HFFc6 (cell line): ENCODE measurements at places on chromosomes 16 and 17. TPM values are rescaled to one million over a fixed set of nuclear protein-coding genes. Genes with fewer than 3 reads are reported as not detected.

The PRSS27 gene
- total RNA-seq = 0.31 and 0.42 TPM in 2 replicates

- DNase-seq = no peak
Measured at GRCh38 chr17:43068570-43069367, 43.7 kb downstream of the RND2 start.

- DNase-seq = no peak
Measured at GRCh38 chr17:77147357-77147801, 6.6 kb downstream of the SEC14L1 start.

The DNAH3 gene
- not detected in 2 replicates for total RNA-seq

GRCh38 chr17:28018439-28019070 is 23.9 kb upstream of the NLK start:
- DNase-seq = peak; percentile 31

The PIGL gene
- total RNA-seq = 12.7 to 14.8 TPM (median 13.1 TPM) in 3 replicates

DNA sequence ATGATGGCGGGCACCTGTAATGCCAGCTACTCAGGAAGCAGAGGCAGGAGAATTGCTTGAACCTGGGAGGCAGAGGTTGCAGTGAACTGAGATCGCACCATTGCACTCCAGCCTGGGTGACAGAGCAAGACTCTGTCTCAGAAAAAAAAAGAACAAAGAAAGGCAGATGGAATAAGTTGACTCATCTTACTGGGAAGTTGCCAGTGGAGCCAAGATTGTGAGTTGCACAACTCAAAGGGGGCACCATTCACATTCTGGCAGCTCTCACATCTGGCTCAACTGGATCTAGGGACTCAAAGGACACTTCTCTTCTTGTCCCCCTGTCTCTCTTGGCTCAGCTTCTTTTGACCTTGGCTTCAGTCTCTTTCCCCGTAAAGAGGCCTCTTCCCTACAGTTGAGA is 53.7 kb upstream of the ETV4 start:
- peak; percentile 73 for DNase-seq

- no peak for DNase-seq
Measured at GRCh38 chr17:63402431-63403212, 43.5 kb downstream of the CYB561 start.

GRCh38 chr17:68589086-68589485 is 12.1 kb downstream of the FAM20A start:
- DNase-seq = no peak

DNA sequence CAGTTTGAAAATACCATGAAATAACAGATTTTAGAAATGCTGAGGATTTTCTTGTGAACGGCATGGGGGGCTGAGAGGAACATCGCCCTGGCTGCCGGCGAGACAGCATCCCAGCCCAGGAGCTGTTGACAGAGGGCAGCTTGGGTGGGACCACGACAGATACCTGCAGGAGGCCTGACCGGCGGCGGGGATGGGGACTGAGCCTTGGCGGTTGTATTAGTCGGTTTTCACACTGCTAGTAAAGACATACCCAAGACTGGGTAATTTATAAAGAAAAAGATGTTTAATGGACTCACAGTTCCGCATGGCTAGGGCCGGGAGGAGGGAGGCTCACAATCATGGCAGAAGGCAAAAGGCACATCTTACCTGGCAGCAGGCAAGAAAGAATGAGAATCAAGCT is 82.3 kb upstream of the DNAH17 start:
- DNase-seq = no peak

The KRT13 gene
- total RNA-seq = not detected in 3 replicates

The CCDC78 gene
- 2.2 to 4.5 TPM (median 4.1 TPM) in 3 replicates for total RNA-seq

DNA sequence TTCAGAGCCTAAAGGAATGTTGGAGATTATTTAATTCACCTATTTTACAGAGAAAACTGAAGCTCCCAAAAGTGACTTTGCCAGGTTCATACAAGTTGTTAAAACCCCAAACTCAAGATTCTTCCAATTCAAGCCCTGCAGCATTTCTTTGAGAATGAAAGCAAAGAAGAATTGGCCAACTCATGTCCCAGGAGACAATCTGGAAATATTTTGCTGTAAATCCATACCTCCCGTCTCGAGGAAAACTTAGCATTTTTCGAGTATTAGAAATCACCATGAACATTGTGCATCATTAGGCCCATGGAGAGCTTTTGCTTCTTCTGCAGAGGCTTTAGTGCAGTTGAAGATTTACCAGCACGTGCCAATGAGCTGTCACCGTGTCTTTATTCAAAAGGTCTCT is 176.4 kb upstream of the KCNJ16 start:
- DNase-seq = no peak

DNA sequence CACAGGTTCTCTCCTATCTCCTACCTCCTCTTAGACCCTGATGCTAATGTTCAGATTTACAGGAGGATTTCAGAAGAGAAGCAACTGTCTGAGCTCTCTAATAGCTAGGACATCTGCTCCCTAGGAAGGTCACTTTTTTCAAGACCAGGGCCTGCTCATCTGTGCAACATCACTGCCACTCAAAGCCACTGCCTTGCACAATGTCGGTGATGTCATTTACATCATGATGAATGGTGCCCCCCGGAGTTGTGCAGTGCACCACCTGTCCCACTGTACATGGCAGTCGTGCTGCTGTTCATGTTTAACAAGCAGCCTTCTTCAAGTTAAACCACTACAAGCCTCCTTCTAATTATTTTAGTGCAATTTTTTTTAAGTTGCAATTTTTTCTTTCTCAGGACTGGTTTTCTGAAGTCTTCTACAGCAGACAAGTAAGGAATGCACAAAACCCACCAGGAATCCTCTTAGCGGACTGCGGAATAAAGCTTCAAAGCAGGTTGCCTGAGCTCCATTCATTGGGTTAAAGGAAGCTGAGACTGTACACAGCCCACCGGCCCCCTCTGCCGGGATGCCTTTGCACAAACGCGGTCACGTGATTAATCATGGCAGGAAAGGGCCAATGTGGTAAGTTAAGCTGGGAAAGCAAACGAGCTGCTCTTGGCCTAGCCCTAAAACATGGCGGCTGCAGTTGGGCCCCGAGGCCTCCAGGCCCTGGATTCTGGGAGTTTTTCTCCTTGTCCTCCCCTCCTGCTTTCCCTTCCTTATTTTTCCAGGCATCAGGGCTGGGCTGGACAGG is 74.1 kb downstream of the MYH11 start:
- DNase-seq = no peak

The NACA2 gene
- total RNA-seq = not detected in 3 replicates

- peak; percentile 82 for DNase-seq
Measured at GRCh38 chr16:27177031-27177774, 26.1 kb upstream of the KDM8 start.

The BCL6B gene
- not detected in 3 replicates for total RNA-seq
